Stimulated activated CD8-positive, alpha-beta memory T cell treated with anti-CD3 and anti-CD28 coated beads, Interleukin-4, amount 100 ng/mL, for 24 hours (primary cell): ENCODE measurements at places on chromosomes 6 and 20.

DNA sequence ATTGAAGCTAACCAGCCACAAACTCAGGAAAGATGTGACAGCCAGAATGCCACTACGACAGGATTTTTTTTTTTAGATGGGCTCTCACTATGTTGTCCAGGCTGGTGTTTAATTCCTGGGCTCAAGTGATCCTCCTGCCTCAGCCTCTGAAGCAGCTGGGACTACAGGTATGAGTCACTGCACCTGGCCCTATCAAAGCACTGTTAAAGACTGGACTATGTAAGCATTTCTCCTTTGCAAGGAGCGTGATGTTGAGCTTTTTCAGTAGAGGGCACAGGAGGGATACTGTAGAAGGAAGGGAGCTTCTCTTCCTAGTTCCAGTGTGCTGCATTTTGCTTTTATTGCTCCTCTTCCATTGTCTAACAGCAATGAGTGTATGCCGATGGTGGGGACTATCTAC lies 35.8 kb downstream of the ZBTB9 start:
- DNase-seq: no peak

GRCh38 chr6:124536842-124537191 lies 425.4 kb upstream of the RNF217 start:
- no peak for DNase-seq

DNA sequence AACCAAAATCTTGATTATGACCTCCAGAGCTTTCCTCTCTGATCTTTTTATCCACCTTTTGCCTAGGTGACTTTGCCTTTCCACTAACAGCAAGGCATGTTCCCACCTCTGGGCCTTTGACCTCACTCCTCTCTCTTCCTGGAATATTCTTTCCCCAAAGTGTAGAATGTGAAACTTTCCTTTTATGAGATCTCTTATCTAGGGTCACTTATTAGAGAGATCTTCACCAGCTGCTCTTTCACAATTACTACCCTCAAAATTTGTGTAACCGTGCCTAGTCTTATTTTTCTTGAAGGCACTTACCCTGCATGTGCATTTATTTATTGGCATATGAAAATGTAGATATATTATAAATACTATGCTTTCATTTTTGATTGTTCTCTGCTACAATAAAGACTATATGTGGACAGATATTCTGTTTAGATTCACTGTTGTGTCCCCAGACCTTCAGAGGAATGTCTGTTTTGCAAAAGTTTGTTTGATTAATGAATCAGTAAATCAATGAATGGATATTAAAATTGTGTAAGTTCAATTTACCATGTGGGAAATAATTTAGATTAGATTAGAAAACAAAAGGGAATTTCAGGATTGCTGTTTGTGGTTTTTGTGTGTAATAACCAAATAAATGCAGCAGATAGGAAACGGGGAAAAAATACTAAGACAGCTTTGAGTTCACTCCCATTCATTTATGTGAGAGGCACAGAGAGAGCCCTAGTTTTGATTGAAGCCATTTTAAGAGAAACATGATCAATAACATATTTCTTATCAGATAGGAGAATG lies 207.0 kb downstream of the ADGB start:
- no peak for DNase-seq

DNA sequence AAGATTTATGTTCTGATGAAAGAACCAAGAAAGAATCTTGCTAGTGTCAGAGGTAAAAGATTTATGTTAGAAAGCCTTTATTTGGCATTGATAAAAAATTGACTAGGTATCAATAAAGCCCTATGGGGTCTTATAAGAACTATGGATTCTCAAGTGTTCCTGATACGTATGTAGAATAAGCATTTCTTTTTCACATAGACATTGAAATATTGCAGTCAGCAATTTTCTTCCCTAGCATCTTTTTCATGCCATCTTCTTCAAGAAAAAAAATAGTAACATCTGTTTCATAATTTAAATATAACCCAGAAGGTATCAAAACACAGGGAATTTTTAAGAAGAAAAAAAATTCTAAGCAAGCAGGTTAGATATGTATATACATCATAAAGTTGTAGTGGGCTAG lies 230.6 kb downstream of the CENPW start:
- DNase-seq: no peak
